Left lung (tissue), 14 donors: ENCODE measurements at places on chromosomes 4 and X.

- H3K4me3 ChIP-seq: no peak overlapping the region
- H3K27ac ChIP-seq: no peak overlapping the region
- no peaks in the 10 kb centered on the region for H3K36me3 ChIP-seq
- no peaks in the 10 kb centered on the region for H3K27me3 ChIP-seq
- no peak for DNase-seq
Measured at GRCh38 chrX:13808293-13808692, 8.6 kb downstream of the GPM6B start.

DNA sequence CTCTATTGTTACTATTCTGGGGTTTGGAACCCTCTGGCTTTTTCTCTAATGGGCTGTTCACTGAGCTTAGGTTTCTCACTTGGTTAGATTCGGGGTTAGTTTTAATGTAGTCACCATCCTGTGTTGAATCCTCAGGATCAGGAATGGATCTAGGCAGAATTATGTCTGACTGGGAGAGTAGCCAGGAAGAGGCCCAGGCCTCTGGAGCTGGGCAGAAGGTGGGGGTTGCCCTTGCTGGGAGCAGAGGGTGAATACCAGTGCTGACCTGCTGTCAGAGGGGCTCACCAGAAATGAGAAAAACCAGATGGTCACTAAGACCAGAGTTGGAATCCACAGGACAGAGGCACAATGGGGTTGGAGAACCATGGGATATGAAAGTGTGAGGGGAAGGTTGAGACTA lies 126.6 kb upstream of the SLC4A4 start:
- H3K27me3 ChIP-seq: no peaks in the 10 kb centered on the region
- H3K4me1 ChIP-seq: no peaks in the 10 kb centered on the region
- H3K27ac ChIP-seq: no peak overlapping the region
- H3K36me3 ChIP-seq: no peaks in the 10 kb centered on the region
- no peak overlapping the region for H3K4me3 ChIP-seq
- DNase-seq: no peak

DNA sequence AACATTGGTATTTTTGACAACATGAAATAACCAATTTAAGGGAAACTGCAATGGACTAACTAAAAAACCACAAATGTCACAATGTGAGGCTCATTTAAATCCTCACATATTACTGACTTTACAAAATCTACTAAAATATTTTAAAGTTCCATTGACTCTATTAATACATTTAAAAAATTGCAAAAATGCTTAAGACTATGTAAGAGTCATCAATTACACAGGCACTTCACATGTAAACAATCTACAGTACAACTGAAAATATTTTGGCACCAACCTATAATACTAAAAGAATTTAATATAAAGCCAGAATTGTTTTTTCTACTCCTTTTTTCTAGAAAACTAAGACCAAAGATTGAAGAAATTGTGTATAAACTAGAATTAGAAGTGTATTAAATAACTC lies 76.8 kb upstream of the RBMXL3 start:
- H3K27me3 ChIP-seq: no peaks in the 10 kb centered on the region
- H3K27ac ChIP-seq: no peak overlapping the region

GRCh38 chr4:31020363-31020762 lies 300.2 kb downstream of the PCDH7 start:
- no peak overlapping the region for H3K27ac ChIP-seq
- no peaks in the 10 kb centered on the region for H3K27me3 ChIP-seq
- no peak overlapping the region for H3K4me3 ChIP-seq
- DNase-seq: no peak
- no peaks in the 10 kb centered on the region for H3K36me3 ChIP-seq

DNA sequence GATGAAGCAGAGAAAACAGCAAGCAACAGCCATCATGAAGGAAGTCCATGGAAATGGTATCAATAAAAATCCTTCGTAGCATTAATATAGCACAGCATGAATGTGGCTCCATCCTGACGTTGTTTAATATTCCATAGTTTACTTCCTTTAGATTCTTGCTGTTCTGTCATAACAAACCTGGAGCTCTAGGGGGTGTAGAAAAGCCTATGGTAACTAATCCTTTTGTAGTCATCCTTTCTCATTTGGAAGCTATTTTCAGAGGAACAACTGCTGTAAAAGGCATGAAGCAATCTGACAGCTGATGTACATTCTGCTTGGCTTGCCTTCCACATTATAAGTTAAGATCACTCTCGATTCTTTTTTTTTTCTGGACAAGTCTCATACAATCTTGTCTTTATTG lies 914 bp downstream of the MYOZ2 start:
- no peak overlapping the region for H3K4me3 ChIP-seq
- no peaks in the 10 kb centered on the region for H3K36me3 ChIP-seq

GRCh38 chrX:116204932-116205331 lies 34.4 kb downstream of the AGTR2 start:
- H3K27me3 ChIP-seq: no peaks in the 10 kb centered on the region
- no peaks in the 10 kb centered on the region for H3K4me1 ChIP-seq
- H3K36me3 ChIP-seq: no peaks in the 10 kb centered on the region
- no peak overlapping the region for H3K27ac ChIP-seq
- H3K4me3 ChIP-seq: no peak overlapping the region

- no peaks in the 10 kb centered on the region for H3K4me1 ChIP-seq
- no peak overlapping the region for H3K27ac ChIP-seq
- no peak for DNase-seq
Measured at GRCh38 chr4:112857461-112857860, 192.0 kb upstream of the ANK2 start.

- H3K27ac ChIP-seq: no peak overlapping the region
- no peaks in the 10 kb centered on the region for H3K4me1 ChIP-seq
- no peaks in the 10 kb centered on the region for H3K27me3 ChIP-seq
- DNase-seq: no peak
Measured at GRCh38 chr4:183885205-183885720, 19.8 kb upstream of the STOX2 start.

DNA sequence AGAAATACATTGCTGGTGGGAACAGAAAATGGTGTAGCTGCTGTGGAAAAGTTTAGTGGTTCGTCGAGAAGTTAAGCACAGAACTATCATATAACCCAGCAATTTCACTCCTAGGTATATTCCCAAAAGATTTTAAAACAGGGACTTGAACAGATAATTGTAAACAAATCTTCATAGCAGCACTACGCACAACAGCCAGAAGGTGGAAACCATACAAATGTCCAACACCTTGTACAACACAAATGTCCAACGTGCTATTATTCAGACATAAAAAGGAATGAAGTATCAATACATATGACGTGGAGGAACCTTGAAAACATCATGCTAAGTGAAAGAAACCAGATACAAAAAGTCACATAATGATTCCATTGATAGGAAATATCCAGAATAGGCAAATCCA lies 37.9 kb downstream of the CUL4B start:
- no peak overlapping the region for H3K4me3 ChIP-seq
- no peaks in the 10 kb centered on the region for H3K27me3 ChIP-seq
- H3K4me1 ChIP-seq: no peaks in the 10 kb centered on the region
- no peak for DNase-seq
- no peak overlapping the region for H3K27ac ChIP-seq
- peaks cover 20% of the 10 kb centered on the region for H3K36me3 ChIP-seq

GRCh38 chr4:11072999-11073398 lies 355.7 kb downstream of the HS3ST1 start:
- no peaks in the 10 kb centered on the region for H3K4me1 ChIP-seq
- no peaks in the 10 kb centered on the region for H3K36me3 ChIP-seq
- H3K27me3 ChIP-seq: no peaks in the 10 kb centered on the region
- no peak for DNase-seq

DNA sequence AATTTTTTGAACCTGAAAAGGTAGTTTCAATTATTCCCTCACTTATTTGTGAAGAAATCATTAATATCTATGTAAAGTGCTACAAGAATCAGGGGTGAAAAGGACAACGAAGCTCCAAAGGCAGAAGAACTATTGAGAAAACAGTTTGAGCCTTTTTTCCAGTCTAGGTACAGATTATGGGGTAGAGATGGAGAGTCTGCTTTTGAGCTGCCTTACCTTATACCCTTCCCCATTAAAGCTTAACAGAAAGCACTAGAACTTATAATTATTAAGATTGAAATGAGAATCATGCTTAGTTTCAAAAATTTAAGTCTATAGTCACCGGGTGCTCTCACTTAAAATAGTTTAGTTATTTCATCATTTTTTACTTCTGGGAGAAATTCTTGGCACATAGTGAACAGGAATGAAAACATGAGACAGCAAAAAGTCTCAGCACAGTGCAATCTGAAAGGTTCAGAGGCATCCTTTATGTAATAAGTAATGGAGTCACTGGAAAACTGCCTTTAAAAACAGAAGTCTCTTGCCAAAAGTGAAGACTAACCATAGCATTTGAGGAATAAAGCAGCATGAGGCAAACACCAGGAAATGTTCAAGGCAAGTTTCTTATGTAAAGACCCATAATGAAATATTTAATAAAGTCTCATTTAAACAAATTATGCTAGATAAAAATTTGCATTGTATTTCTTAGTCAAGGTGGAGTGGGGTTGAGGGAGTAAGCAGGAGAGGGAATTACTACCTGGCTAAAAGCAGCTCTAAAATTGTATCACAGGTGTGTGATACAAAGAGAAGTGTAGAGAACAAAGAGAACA lies 5.1 kb upstream of the DCLK2 start:
- no peak overlapping the region for H3K27ac ChIP-seq
- DNase-seq: no peak
- no peaks in the 10 kb centered on the region for H3K36me3 ChIP-seq
- H3K27me3 ChIP-seq: peaks cover 18% of the 10 kb centered on the region
- H3K4me1 ChIP-seq: no peaks in the 10 kb centered on the region

DNA sequence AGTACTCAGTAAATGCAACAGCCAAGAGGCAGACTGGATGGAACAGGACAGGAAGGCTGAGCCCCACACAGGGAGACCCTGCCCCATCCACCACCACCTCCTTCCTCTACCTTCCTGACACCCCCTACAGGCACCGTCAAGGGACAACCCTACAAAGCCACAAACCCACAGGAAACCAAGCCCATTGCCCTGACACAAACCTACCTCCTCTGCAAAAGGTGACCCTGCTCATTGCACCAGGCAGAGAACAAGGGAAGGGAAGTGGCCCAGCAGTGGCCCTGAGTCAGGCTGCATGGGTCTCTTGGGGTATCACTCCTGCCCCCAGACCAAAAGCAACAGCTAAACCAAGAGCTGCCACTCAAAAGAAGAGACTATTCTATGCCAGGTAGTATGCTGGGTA lies 21.0 kb downstream of the JAKMIP1 start:
- no peak for DNase-seq
- no peak overlapping the region for H3K4me3 ChIP-seq
- H3K4me1 ChIP-seq: no peaks in the 10 kb centered on the region

- H3K27ac ChIP-seq: no peak overlapping the region
- no peaks in the 10 kb centered on the region for H3K4me1 ChIP-seq
- H3K27me3 ChIP-seq: no peaks in the 10 kb centered on the region
Measured at GRCh38 chrX:36480441-36480990, 527.6 kb upstream of the FAM47C start.

- no peaks in the 10 kb centered on the region for H3K27me3 ChIP-seq
- H3K4me3 ChIP-seq: no peak overlapping the region
- H3K4me1 ChIP-seq: no peaks in the 10 kb centered on the region
- H3K27ac ChIP-seq: no peak overlapping the region
Measured at GRCh38 chr4:68249434-68249833, 3.9 kb upstream of the TMPRSS11B start.

DNA sequence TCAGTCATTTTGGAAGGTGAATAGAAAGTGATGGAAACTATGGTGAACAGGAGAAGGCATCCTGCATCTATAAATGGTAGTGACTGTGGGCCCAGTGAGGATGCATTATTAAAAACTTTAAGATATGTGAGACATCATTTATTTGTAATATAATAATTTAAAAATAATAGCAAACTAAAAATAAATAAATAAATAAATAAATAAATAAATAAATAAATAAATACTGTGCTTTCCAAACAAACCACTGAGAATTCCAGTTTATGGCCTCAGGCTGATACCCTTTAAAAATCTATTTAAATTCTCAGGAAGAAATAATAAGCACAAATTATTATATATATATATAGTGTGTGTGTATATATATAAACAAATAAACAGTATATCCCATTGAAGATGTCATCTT lies 248.0 kb upstream of the DCAF8L1 start:
- no peak overlapping the region for H3K4me3 ChIP-seq
- no peaks in the 10 kb centered on the region for H3K4me1 ChIP-seq
- H3K27ac ChIP-seq: no peak overlapping the region
- H3K27me3 ChIP-seq: no peaks in the 10 kb centered on the region

DNA sequence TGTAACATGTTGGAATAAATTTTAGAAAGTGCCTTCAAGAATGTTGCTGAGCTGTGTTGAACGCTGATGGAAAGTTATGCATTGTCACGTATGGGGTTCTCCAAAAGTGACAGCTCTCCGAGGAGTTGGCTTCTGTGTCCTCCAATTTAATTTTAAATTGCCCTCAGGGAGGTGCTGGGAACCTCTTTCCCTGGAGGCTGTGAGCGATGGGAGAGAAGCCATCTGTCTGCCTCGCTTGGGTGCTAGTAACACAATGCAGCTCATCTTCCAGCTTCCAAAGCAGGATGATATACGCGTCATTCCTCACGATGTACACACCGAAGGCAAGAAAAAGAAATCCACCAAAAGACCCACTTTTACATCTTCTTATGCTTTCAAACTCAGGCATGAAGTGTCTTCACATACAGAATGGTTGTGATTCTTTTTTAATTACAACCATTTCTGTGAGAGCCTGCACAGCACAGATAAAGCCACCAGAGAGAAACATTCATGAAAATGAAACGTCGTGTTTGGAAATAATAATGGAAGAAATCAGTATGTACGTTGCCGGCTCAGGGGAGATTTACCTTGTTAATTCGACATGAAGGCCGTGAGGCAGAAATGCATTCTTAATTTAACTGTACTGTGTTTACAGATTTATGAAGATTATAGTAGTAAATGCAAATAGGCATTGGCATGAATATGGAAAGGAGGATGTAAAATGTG lies 218.9 kb downstream of the ASMT start:
- no peaks in the 10 kb centered on the region for H3K27me3 ChIP-seq
- DNase-seq: no peak
- H3K27ac ChIP-seq: no peak overlapping the region
- H3K4me3 ChIP-seq: no peak overlapping the region
- no peaks in the 10 kb centered on the region for H3K4me1 ChIP-seq
- no peaks in the 10 kb centered on the region for H3K36me3 ChIP-seq

DNA sequence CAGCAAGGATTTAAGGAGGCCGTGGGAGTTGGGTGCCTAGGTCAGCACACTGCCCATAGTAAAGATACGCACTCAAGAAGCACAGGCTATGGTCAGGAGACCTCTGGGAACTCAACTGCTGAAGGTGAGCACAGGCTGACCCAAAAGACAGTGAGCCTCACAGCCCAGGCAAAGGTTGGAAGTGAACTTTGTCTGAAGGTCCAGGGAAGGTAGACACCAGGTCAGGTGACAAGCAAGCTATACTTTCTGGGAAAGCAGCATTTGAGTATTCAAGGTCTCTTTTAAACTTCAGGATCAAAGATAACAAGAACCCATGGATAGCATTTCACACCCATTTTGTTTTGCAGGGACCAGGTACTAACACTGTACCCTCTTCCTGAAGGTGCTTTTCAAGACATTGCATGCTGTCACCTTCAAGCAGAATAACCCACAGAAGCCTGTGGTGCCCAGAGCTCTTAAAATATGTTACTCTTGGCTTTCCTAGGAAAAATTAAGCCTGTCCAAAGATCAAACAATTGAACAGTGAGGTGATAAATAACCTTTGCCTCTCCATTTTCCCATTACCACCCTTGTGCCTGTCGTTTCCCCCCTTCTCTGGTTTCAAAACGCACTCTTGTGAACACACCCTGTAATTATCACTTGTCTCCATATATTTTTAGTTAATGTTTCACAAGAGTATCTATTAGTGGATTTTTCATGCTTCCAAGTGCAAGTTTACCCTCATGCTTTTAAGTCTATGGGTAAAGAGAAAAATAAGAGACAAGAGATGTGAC lies 3.4 kb upstream of the S100G start:
- no peaks in the 10 kb centered on the region for H3K4me1 ChIP-seq
- H3K27ac ChIP-seq: no peak overlapping the region
- H3K27me3 ChIP-seq: no peaks in the 10 kb centered on the region
- no peak for DNase-seq
